ENCODE measurements at places on chromosomes 11 and 22.

DNA sequence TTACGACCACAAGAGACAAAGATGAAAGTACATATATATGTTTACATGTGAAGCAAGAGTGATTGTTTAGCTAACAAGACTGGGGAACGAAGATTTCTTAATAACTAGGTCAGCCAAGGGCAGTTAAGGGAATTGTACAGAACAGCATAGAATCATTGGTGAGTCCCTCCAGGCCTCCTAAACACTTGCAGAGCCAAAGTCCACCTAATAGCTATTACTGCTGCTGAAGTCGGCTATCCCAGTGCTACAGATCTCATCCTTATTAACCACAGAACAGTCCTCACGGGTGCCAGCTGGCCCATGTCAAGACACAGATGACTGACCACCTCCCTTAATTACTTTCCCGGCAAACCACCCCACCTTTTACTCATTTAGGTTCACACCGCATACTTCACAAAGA is 68.5 kb upstream of the OPCML start:
- H3K27ac ChIP-seq: no peak overlapping the region
- no peaks in the 10 kb centered on the region for H3K36me3 ChIP-seq
- H3K4me1 ChIP-seq: no peaks in the 10 kb centered on the region
- no peak overlapping the region for H3K4me3 ChIP-seq

- H3K4me3 ChIP-seq: no peak overlapping the region
- peaks cover 96% of the 10 kb centered on the region for H3K4me1 ChIP-seq
- no peaks in the 10 kb centered on the region for H3K36me3 ChIP-seq
- H3K27me3 ChIP-seq: no peaks in the 10 kb centered on the region
Measured at GRCh38 chr11:114163830-114164401, 104.4 kb downstream of the ZBTB16 start.

GRCh38 chr11:67332081-67332691 is 21.2 kb downstream of the POLD4 start:
- no peaks in the 10 kb centered on the region for H3K27me3 ChIP-seq
- no peak for DNase-seq
- H3K36me3 ChIP-seq: no peaks in the 10 kb centered on the region

DNA sequence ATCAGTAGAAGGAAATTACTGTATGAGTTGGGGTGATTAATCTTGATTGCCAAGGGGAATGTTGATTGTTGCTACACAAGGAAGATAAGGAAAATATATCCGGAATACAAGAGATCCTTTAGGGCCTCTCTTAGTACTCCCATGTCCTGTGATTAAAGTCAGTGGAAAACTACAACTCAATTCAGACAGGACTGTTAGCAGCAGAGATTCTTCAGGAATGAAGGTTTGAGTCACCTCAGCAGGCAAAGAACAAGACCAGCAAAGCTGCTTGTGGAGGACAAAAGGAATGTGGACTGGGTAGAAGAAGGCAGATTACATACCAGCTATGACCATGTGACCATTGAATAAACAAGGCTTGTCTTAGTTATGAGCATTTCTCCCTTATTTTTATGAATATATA is 478.2 kb downstream of the BUD13 start:
- H3K27me3 ChIP-seq: no peaks in the 10 kb centered on the region
- no peak overlapping the region for H3K4me3 ChIP-seq
- DNase-seq: no peak
- H3K27ac ChIP-seq: peak overlapping the region; percentile 40

DNA sequence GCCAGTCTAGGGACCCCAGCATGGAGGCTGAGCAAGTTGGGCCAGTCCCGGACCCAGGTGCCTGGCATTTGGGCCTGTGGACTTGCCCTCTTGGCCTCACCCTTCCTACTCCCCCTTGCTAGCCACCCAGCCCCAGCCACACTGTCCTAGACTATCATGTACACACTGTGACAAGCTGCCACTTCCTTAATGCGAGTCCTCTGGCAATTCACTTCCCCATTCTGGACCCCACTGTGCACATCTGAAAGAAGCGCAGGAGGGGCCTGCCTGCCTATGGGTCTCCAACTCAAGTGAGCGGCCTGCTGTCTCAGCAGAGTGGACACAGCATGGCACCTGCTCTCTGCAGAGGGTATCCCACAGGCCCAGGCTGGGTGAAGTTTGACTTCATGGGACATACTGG is 68.5 kb upstream of the LMO1 start:
- no peak for DNase-seq
- peaks cover 6% of the 10 kb centered on the region for H3K4me1 ChIP-seq
- no peak overlapping the region for H3K4me3 ChIP-seq
- H3K36me3 ChIP-seq: no peaks in the 10 kb centered on the region
